ENCODE measurements at places on chromosomes 7 and 10.

DNA sequence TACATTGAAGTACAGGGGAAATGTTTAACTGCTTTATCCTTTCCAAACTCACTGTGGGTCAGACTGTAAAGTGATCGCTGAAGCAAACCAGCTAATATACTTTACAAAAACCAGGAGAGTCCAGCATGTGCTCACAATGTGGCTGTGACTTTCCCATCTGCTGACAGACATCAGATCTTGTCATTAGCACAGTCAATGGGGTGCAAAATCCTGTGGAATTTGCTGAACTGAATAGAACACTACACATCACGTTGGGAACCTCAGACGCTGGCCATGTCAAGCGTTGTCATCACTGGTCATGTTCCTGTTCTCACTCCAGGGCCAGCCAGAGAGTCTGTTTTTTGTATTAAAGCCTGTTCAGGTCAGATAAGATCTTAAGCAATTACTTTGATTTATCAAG lies 83.4 kb downstream of the AGMO start:
- DNase-seq = no peak

- no peak for DNase-seq
These were observed 29.1 kb downstream of the FOXL3 start for GRCh38 chr7:318878-319661.

DNA sequence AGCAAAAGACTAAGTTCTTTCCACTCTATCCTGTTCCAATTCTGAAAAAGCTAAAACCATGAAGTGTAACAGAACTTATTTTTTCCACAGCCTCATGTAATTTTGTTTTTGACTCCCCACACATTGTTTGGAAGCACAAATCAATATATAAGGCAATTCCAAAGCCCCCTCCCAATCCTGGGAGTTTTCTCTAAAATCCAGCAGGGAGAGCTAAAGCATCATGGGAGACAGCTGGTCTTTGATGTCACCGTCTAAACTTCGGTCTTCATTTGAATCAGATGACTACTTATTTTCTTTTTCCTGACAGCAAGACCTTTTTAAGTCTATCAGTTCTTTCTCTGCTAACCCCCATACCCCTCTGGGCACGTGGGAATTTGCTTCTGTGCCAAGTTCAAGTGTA lies 33.3 kb upstream of the PON1 start:
- DNase-seq = no peak

- DNase-seq = no peak
These were observed 188.8 kb upstream of the POT1 start for GRCh38 chr7:125118444-125118843.

DNA sequence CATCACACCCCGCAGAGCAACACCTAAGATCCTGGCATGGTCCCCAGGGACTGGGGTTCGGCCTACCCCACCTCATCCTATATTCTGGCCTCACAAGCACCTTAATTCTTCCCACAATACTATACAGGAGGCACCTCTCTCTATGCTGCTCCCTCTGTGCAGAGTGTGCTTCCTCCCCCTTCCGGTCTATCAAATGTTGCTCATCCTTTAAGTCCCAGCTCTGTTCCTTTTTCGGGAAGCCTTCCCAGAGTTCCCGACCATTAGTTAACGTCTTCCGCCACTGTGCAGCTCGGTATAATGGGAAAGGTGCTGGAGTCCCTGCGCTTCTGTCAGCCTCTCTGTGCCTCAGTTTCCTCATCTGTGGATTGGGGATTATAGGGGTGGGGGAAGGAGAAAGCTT lies 21.8 kb downstream of the PALD1 start:
- no peak for DNase-seq

- DNase-seq = no peak
These were observed 8.0 kb upstream of the HIBADH start for GRCh38 chr7:27670676-27671075.

DNA sequence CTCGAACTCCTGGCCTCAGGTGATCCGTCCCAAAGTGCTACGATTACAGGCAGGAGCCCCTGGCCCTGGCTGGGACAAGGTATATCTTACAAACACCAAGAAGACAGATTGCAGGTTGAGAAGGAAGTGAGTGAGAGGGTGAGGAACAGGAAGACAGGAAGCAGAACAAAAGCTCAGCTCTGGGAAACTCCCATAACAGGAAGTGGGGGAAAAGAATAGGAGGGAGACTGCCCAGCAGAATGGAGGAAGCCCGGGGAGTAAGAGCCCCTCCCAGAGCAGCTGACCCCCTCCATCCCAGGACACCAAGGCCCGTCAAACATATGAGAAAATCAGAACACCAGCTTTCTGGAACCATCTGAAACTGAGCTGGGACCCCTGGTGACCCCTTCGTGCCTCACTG lies 2.9 kb downstream of the TECPR1 start:
- DNase-seq = no peak

DNA sequence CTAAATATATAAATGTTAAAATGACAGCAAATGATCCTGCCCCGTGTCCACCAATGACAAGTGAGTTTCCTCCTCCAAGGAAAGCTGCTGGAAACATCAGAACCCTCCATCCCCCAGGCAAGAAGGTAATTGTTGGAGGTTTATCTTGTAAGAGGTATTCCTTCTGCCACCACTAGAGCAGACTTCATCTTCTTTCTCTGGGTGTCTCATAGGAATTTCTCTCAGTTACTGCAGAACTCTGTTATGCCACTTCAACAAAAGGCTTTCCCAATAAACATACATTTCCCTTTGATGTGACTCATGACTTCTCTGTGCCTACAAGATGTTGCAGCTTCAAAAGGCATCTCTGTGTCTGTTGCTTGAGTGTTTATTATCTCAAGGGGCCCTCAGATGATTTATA lies 279.1 kb downstream of the BMPER start:
- no peak for DNase-seq

GRCh38 chr10:126570245-126570570 lies 100.3 kb downstream of the C10orf90 start:
- no peak for DNase-seq

DNA sequence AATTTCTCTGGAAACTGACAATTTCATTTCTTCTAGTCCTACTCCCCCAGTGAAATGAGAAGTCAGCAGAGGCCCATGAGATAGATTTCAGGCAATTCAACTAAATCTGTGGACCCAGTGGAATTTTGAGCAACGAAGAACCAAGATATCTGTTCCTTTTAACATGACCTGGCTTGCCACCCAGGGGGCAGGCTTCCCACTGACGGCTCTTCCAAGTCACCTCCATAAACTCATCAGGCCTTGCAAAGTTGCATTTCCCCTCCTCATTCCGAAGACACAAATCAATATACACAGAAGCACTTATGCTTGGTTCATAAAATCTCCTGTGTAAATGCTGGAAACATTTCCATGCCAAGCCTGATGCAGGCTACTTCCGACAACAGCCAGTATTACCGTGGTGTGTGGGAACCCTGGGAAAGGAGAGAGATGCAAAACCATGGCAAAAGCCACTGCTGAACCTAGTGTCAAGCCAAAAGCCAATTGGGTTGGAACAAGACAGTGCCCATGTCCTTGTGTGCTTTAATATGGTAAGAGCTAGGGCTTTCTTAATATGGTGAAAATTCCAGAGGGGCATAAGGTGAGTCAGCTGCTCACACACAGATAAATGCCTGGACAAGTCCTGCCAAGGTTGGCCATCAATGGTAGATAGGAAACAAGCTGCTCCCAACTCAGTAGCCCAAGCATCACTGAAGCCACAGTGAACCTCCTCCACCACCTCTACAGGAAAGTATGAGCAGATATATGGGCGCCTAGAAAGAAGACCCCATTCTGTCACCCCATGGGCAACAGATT lies 1.6 kb downstream of the FRMD4A start:
- DNase-seq = no peak

DNA sequence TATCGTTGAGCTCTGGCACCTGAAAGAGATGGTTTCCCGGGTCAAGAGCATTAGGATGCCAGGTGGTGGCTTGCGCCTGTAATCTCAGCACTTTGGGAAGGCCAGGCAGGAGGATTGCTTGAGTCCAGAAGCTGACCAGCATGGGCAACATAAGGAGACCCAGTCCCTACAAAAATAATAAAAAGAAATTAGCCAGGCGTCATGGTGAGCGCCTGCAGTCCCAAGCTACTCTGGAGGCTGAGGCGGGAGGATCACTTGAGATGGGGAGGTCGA lies 6.1 kb upstream of the KCP start:
- DNase-seq = no peak

DNA sequence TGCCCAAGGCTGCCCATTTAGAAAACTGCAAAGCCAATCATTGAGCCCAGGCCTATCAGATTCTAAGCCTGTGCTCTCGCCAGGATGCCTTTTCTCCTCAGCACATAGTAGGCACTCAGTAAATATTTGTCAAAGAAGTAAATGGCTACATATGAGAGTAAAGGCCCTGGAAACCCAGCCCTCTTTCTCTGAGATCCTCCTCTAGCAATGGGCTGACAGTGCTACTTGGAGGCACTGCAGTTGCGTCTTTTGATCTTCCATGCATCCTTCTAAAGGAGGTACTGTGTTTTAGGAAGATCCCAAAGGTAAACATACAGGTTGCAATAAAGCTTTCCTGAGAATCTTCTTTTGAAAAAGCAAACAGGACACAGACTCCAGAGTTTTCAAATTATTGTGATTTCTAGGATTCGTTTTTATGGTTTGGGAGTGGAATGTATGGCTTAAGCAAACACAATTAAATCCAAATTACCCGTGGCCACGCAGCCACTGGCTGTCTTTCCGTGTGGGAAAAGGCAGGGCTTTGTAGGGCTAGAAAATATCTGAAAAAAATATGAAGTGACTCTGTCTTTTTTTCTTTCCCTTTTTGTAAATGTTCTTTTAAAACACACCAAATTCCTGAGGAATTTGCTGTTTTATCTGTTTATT lies 151.3 kb upstream of the BMPER start:
- no peak for DNase-seq

DNA sequence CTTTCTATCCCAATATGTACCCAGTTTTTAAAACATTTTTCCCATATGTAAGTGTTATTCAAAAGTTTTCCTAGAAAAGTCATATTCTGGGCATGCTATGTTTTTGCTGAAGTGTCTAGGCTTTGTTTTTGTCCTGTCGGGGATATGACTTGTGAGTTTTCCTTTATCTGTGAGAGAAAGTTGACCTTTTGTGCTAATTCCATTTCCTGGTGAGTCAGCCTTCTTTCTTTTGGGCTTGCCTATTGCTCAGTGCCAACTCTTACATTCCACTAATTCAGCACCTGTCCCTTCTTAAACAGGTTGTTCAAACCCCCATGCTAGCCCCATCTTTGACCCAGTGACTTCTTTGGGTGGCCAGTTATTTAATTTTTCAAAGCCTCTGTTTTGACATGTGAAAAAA lies 146.2 kb downstream of the AHR start:
- no peak for DNase-seq

GRCh38 chr10:13684252-13684791 lies 97.6 kb downstream of the PRPF18 start:
- DNase-seq = peak; percentile 3

GRCh38 chr10:79176052-79176501 lies 107.3 kb downstream of the ZMIZ1 start:
- no peak for DNase-seq
